ENCODE measurements at places on chromosomes 4 and X.

DNA sequence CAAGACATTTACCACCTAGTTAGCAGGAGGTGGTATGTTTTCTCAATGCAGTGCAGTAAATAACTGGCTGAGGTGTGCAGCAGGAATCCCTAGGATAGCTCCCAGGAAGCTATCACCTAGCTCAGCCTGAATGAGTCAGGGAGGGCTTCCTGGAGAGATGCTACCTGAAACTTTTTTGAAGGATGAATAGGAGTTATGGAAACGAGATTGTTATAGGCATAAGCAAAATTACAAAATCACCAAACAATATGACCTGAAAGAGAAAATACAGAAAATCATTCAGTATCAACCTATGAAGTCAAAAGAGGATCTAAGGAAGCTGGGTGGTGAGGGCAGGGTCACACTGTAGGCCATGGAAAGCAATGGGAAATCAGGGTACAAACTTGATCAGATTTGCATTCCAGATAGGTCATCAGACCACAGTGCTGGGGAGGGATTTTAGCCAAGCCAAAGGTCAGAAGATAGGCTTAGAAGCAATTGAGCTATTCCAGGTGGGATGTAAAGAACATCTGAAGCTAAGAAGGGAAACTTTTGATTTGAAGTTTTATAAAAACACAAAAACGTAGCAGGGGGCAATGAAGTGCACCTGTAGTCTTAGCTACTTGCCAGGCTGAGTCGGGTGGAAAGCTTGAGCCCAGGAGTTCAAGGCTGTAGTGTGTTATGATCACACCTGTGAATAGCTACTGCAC is 11.3 kb downstream of the AREG start:
- no peak overlapping the region for H3K27ac ChIP-seq
- H3K27me3 ChIP-seq: no peaks in the 10 kb centered on the region
- no peak for DNase-seq
- no peaks in the 10 kb centered on the region for H3K4me1 ChIP-seq
- H3K36me3 ChIP-seq: no peaks in the 10 kb centered on the region
- no peak overlapping the region for H3K4me3 ChIP-seq

DNA sequence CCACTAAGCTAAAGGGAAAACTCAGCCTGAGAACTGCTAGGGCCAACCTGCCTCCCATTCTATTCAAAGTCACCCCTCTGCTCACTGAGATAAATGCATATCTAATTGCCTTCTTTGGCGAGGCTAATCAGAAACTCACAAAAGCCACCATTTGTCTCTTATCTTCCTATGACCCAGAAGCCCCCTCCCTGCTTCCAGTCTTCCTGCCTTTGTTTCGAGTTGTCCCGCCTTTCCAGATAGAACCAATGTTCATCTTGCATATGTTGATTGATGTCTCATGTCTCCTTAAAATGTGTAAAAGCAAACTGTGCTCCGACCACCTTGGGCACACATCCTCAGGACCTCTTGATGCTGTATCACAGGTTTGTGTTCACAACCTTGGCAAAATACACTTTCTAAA is 459.8 kb downstream of the FSTL5 start:
- no peak overlapping the region for H3K4me3 ChIP-seq
- no peaks in the 10 kb centered on the region for H3K36me3 ChIP-seq
- no peak for DNase-seq
- H3K4me1 ChIP-seq: no peaks in the 10 kb centered on the region

- no peaks in the 10 kb centered on the region for H3K27me3 ChIP-seq
- no peaks in the 10 kb centered on the region for H3K36me3 ChIP-seq
- DNase-seq: no peak
- no peak overlapping the region for H3K4me3 ChIP-seq
Measured at GRCh38 chr4:25795566-25796454, 67.0 kb downstream of the SEL1L3 start.

DNA sequence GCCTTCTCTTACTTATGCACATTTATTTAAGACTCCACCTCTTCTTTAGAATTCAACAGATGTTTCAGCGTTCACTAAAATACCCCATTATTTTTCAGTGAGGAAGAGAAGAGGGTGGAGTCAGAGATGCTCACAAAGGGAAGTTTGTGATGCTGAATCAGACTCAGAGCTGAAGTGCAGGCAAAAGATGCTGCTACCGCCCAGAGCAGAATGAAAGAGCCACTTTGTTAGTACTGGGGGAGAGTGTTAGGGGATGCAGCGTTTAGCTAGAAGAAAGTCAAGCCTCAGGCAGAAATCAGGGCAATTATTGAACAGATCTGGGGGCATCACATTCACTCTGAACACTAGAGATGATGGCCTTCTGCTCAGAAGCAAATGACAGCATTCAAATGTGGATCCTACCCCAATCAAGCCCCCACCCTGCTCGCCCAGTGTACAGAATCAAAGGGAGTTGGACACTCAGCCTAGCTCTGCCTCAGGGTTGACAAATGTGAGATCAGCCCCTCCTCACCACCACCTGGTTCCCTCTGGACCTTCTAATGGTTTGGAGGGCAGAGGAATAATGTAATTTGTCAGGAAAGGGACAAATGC is 138.3 kb downstream of the UNC5C start:
- H3K4me1 ChIP-seq: no peaks in the 10 kb centered on the region
- H3K4me3 ChIP-seq: no peak overlapping the region
- no peaks in the 10 kb centered on the region for H3K27me3 ChIP-seq

DNA sequence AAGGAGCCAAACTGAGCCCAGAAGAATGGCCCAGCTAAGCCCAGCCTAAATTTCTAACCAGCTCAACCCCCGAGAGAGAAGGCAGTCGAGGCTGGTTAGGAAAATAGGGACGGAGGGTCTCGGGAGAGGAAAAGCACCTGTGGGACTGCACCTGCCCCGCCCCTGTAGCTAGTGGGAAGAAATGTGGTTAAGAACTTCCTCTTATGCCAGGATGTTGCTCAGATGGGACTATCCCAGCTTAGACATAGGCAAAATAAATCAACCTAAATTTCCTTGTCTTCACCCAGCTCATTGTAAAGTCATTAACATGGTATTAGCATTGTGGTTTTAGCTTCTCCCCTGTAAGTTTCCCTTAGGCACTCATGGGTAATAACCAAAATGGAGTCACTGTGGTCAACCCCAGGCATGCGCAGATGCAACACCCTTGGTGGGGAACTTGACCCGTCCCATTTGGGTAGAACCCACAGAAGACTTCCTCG is 86.8 kb downstream of the ZNF718 start:
- H3K27me3 ChIP-seq: peaks cover 2% of the 10 kb centered on the region
- no peak overlapping the region for H3K27ac ChIP-seq
- DNase-seq: no peak
- no peaks in the 10 kb centered on the region for H3K36me3 ChIP-seq

- H3K36me3 ChIP-seq: no peaks in the 10 kb centered on the region
- DNase-seq: no peak
- no peaks in the 10 kb centered on the region for H3K27me3 ChIP-seq
- peaks cover 5% of the 10 kb centered on the region for H3K4me1 ChIP-seq
Measured at GRCh38 chrX:703466-703865, 72.9 kb downstream of the SHOX start.

GRCh38 chrX:149374751-149375150 is 130.4 kb downstream of the IDS start:
- no peaks in the 10 kb centered on the region for H3K27me3 ChIP-seq
- H3K27ac ChIP-seq: no peak overlapping the region

- no peaks in the 10 kb centered on the region for H3K27me3 ChIP-seq
- DNase-seq: no peak
- H3K4me1 ChIP-seq: no peaks in the 10 kb centered on the region
- no peaks in the 10 kb centered on the region for H3K36me3 ChIP-seq
- H3K4me3 ChIP-seq: no peak overlapping the region
- H3K27ac ChIP-seq: no peak overlapping the region
Measured at GRCh38 chr4:93199492-93199891, 629.1 kb upstream of the ATOH1 start.

- DNase-seq: no peak
- H3K27me3 ChIP-seq: peaks cover 9% of the 10 kb centered on the region
- H3K36me3 ChIP-seq: peaks cover 5% of the 10 kb centered on the region
- H3K27ac ChIP-seq: peak overlapping the region; percentile 70
- peak overlapping the region; percentile 96 for H3K4me3 ChIP-seq
Measured at GRCh38 chr4:55545151-55545550, 1.6 kb downstream of the CLOCK start.

- H3K4me3 ChIP-seq: peak overlapping the region; percentile 20
- peak overlapping the region; percentile 75 for H3K27ac ChIP-seq
- H3K27me3 ChIP-seq: no peaks in the 10 kb centered on the region
- no peaks in the 10 kb centered on the region for H3K36me3 ChIP-seq
- DNase-seq: peak; percentile 21
Measured at GRCh38 chrX:23952984-23953907, 45.4 kb downstream of the CXorf58 start.

GRCh38 chr4:8387194-8387593 is 53.3 kb downstream of the ACOX3 start:
- no peaks in the 10 kb centered on the region for H3K27me3 ChIP-seq
- H3K27ac ChIP-seq: no peak overlapping the region
- peaks cover 32% of the 10 kb centered on the region for H3K36me3 ChIP-seq
- no peaks in the 10 kb centered on the region for H3K4me1 ChIP-seq

- H3K4me1 ChIP-seq: peaks cover 8% of the 10 kb centered on the region
- H3K27ac ChIP-seq: no peak overlapping the region
- H3K4me3 ChIP-seq: no peak overlapping the region
Measured at GRCh38 chr4:146182443-146182842, 6.9 kb downstream of the LSM6 start.

GRCh38 chr4:125314676-125315575 is at the start of gene FAT4:
TSS of gene FAT4 (plus strand) at chr4:125314955. CDS start at chr4:125316412, 1,457 bp downstream.
- peak within 1 kb of the TSS; percentile 55 for H3K4me3 ChIP-seq
- no peak within 1 kb of the TSS for H3K27ac ChIP-seq
- H3K27me3 ChIP-seq: peaks cover 50% of the 10 kb centered on the region
- DNase-seq: peak; percentile 18
- H3K36me3 ChIP-seq: no peaks in the 10 kb centered on the region
- peaks cover 33% of the 10 kb centered on the region for H3K4me1 ChIP-seq

DNA sequence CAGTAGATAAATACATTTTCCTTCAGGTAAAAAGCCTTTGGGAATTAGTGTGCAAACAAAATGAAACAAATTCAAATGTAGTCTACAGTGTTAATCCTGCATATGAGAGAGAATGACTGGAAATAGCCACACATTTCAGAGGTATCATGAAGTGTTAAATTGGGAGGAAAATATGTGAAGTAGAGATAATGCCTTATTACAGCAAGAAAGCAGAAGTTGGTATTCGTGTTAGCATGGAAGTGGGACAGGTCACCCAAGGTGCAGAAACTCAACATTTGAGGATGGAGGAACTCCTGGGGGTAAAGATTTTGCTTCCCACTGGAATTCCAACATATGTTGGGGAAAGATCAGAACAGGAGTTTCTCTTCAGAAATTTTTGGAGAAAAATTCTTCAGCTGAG is 51.3 kb downstream of the EMCN start:
- H3K4me3 ChIP-seq: no peak overlapping the region
- no peaks in the 10 kb centered on the region for H3K4me1 ChIP-seq
- H3K36me3 ChIP-seq: no peaks in the 10 kb centered on the region
- no peak overlapping the region for H3K27ac ChIP-seq
- no peaks in the 10 kb centered on the region for H3K27me3 ChIP-seq

DNA sequence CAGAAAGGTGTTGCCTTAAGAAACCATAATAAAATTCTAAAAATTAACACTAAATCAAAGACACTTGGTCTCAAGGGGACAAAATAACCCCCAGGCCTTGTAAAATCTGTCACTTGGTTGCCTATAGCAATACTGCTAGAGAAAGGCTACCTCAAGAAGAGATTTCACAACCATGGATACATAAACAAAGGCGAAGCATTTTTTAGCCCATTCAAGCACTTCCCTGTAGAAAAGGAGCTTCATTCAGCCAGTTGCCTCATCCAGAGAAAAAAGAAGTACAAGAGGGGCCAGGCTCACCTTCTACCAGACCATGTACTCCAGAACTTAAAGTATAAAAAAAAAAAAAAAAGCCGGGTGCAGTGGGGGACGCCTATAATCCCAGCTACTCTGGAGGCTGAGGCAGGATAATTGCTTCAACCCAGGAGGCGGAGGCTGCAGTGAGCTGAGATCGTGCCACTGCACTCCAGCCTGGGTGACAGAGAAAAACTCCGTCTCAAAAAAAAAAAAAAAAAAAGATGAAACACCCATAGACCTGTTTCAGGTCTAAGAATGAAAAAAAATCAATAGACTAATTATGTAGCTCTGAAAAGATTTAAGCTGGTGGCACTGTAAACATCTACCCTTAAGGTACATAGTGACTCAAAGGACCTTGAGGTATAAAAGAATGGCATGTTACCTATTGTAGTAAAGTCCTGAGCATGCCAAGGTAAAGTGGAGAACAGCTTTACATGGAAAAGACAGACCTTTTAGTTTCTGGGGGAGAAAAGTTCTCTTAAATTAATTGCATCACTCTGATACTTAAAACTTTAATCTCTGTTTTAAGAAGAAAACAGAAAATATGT is 18.0 kb downstream of the RUFY3 start:
- H3K27ac ChIP-seq: no peak overlapping the region
- H3K4me3 ChIP-seq: no peak overlapping the region
- H3K36me3 ChIP-seq: no peaks in the 10 kb centered on the region
- no peaks in the 10 kb centered on the region for H3K27me3 ChIP-seq

All from CD14-positive monocyte (primary cell).